GM10248 (cell line): ENCODE measurements at places on chromosomes 2 and 18.
A peak's percentile ranks its signal among the peaks of the same experiment; 100 is the strongest.

GRCh38 chr2:134718023-134718816 is 580 bp downstream of the TMEM163 start:
- DNase-seq = peak; percentile 46

- peak; percentile 74 for DNase-seq
Measured at GRCh38 chr2:219560037-219560892, 11.1 kb downstream of the OBSL1 start.

GRCh38 chr2:237354892-237355291 is 59.1 kb downstream of the COL6A3 start:
- no peak for DNase-seq

DNA sequence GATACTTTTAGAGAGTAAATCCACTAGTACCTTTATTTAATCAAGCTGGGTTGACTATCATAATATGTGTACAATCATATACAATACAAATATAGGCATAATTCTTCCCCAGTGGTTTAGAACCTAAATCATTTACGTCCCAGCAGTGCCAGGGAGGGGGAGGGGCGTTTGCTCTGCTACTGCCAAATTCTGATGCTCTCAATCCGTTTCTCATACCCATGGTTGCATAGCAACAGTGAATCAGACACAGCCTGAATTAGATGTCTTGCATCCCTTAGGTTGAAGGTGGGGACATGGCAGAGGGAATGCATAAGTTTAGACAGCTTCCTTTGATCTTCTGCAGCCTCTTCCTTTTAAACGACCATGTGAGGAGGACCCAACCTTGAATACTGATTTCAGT is 135.4 kb downstream of the ABCA12 start:
- no peak for DNase-seq

DNA sequence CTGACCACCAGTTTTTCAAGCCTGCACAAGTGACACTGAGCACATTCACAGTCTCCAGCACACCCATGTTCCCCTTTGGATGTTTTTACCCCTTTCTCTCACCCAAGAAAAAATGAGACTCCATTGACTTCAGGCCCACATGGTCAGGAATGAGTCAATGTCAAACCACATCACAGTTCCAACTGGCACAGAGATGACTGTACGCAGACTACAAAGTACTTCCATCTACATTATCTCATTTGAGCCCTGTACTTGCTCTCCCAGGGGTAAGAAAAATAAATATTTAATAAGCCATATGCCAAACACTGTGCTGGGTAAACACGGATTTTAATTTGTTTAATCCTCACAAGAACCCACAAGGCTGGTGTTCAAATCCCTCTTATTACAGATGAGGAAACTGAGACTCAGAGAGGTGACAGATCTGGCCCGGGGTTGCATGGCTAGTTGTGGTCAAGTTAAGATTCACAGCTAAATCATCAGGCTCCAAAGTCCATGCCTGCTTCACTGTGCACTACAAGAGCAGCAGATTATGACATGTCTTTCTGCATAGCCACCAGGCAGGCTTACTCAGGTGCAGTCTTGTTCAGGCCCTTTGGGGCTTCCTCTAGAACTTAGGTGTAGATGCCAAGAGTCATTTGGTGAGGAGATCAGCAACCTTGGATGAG is 106.1 kb downstream of the TXNL1 start:
- DNase-seq = peak; percentile 30

GRCh38 chr2:26123426-26123825 is 49.5 kb upstream of the GAREM2 start:
- DNase-seq = no peak

DNA sequence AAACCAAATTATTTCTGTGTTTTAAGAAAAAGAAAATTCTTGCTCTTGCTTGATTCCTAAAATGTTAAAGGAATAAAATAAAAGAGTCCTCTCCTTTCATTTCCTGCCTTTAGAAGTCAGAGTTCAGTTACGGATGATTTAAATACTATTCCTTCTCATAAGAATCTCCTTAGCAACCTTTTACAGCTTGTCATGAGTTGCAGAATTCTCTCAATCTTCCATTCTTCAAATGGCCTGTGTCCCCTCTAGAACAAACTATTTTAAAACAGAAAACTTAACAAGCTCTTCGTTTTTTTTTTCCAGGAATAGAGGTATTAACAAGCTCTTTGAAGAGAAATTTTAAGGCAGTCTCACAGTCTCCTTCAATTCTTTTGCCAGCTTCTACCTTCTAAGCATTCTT is 42.2 kb downstream of the SPIRE1 start:
- no peak for DNase-seq

DNA sequence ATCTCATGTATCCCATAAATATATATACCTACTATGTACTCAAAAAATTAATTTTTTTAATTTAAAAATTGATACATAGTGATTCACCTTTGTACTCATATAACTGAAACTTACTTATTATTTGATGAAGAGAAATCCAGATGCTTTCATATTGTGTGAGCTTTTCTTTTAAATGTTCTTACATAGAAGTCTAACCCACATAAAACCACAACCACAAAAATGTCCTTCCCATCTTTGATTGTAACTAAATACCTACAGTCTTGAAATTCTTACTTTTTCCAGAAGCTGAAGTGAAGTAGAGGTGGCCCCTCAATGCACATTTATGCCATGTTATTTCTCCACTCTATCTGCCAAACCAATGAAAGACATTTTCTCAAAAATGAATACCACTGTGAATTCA is 117.9 kb upstream of the COL5A2 start:
- DNase-seq = no peak

GRCh38 chr2:120858361-120859106 is 122.9 kb downstream of the GLI2 start:
- DNase-seq = no peak

GRCh38 chr2:227386630-227387029 is 1.1 kb downstream of the SCYGR1 start:
- no peak for DNase-seq

GRCh38 chr18:9507565-9508088 is 32.3 kb downstream of the RALBP1 start:
- no peak for DNase-seq

DNA sequence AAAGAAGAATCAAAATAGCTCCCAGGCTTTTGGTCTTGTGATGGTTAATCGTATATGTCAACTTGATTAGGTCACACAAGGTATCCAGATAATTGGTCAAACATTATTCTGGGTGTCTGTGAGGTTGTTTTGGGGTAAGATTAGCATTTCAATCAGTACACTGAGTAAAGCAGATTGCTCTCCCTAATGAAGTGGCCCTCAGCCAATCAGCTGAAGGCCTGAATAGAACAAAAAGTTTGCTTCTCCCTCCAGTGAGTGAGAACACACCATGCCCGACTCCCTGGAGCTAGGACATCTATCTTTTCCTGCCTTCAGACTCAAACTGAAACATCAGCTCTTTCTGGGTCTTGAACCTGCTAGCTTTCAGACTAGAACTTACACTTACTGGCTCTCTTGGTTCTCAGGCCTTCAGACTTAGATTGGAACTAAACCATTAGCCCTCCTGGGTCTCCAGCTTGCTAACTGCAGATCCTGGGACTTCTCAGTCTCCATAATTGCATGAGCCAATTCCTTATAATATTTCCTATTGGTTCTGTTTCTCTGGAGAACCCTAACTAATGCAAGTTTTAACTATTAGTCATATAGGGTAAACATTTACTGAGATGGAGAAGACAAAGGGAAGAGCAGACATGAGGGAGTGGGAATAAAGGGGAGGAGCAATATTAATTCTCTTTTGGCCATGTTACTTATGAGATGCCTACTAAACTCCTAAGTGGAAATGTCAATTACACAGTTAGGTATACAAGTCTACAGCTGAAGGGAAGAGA is 25.5 kb downstream of the LNPK start:
- DNase-seq = no peak

DNA sequence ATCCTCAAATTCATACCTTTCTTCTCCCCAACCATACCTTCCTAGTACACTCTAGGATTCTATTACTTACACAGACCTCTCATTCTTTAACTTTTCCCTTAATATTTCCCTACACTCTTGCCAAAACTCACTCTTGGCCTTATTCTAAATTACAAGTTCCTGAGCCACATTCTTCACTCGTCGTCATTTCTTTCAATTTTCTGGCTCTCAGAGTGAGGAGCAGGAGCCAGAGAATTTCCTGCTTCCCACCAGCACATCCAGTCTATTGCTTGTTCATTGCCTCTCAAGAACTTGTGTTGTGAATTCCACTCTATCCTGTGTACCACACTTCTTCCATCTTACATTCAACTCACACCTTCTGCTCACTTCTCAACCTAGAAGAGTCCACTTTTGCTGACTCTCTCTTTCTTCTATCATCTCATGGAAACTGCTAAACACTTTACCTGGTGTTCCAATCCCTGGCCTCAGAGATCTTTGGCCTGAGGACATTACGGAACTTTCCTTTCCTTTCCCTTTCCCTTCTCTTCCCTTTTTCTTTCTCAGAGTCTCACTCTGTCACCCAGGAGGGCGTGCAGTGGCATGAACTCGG is 171.6 kb downstream of the PLCL1 start:
- no peak for DNase-seq

GRCh38 chr2:99789849-99790248 is 300.0 kb upstream of the REV1 start:
- DNase-seq = no peak

- DNase-seq = peak; percentile 66
Measured at GRCh38 chr2:28624793-28625701, 126.6 kb upstream of the PPP1CB start.

GRCh38 chr2:25041307-25041927 is 459 bp upstream of the EFR3B start:
- no peak for DNase-seq

- no peak for DNase-seq
Measured at GRCh38 chr2:206958261-206958660, 18.9 kb downstream of the CPO start.

- no peak for DNase-seq
Measured at GRCh38 chr2:85178154-85178553, 45.0 kb downstream of the TCF7L1 start.

DNA sequence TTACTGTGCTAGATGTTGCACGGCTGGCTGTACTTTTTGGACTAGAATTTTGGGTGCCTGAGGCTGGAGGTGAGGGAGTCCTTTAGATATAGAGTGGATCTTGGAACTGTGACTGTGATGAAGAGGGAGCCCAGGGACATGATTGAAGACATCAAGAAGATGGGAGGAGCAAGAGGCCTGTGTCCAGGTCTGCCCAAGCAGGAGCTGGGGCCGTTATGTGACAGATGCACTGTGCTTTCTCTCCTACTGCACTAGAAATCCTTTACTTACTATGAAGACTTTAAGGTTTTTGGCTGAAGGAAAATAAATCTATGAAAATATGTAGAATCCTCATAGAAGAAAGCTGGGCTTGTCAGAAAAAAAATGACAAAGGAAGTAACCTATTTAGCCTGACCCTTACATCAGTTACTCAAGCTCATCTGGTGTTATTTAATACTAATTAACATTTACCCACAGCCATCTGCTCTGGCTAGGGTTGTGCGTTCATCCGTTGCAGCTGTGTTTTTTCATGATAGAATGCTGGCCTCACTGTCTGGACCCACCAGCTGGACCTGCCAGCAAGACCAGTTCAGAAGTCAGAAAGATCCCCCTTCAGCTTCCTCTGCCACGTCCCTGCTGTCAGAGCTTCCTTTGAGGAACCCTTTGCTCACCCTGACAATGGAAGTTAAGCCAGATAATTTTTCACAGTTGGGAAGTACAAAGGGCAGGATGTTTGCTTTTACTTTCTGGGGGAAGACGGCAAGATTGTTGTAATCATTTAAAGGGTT is 16.7 kb downstream of the TSN start:
- DNase-seq = no peak

- DNase-seq = no peak
Measured at GRCh38 chr18:63257453-63257852, 62.1 kb downstream of the BCL2 start.

GRCh38 chr2:109375656-109376055 is 238.1 kb downstream of the SEPTIN10 start:
- DNase-seq = no peak

GRCh38 chr2:54677476-54678265 is 45.8 kb upstream of the EML6 start:
- no peak for DNase-seq
